SK-MEL-5 (cell line): ENCODE measurements at places on chromosomes 5 and 9. TPM values are rescaled to one million over a fixed set of nuclear protein-coding genes. Genes with fewer than 3 reads are reported as not detected.

GRCh38 chr5:179187229-179187678 is 127.1 kb downstream of the ZNF354C start:
- DNase-seq: no peak

- no peak for DNase-seq
These were observed 4.8 kb downstream of the USP20 start for GRCh38 chr9:129840034-129840433.

The ISCA1 gene
- total RNA-seq: 108 and 120 TPM in 2 replicates

GRCh38 chr5:84255315-84255714 is 129.4 kb downstream of the EDIL3 start:
- DNase-seq: peak; percentile 64

DNA sequence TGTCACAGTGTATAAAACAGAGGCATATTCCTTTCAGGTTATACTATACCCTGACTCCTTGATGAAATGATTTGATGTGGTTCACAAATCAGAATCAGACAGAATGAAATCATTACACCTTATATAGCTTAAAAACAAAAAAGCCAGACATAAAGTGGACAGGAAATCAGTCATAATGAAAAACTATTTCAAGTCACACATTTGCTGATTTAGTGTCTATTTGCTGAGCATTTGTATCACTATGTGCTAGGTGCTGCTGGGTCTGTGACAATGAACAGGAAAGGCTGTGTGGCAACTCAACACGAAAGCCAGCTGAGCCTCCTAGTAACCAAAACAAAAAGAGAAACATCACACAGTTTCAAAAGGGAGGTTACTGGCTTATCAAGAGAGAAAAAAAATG is 194.0 kb downstream of the EFNA5 start:
- DNase-seq: no peak

GRCh38 chr5:14998491-14998890 is 126.9 kb upstream of the ANKH start:
- no peak for DNase-seq

DNA sequence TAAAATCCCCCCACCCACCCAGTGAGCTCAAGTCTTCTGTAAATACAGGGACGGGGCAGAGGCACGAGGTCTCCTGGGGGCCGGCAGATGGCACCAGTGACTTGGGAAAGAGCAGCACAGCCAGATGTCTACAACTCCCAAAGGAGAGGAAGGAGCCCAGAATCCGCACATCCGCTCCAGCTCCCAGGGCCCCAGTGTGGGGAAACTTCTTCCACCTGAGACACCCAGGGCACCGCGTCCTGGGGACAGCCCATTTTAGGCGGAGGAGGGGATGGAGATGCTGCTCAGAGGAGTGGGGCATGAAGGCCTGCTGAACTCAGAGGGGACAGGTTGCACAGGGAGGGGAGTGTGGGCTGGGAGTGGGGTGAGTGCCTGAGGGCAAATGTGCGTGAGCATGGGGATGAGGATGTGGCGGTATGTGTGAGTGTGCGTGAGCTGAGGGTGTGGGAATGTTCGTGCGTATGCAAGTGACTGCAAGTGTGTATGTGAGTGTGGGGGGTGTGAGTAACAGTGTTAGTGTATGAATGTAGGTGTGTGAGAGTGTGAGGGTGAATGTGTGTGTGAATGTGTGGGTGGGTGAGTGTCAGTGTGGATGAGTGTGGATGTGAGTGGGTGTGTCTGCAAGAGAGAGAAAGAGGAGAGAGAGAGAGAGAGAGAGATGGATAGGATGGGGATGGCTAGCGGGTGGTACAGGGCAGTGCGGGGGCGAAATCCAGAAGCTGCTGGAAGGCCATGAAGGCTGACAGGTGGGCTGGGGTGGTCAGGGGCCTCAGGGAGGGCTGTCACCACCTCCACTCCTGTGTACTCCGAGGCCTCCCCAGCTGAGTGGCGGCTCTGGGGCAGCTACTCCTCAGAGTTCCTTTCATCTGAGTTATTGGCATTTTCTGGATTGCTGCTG is 63.5 kb downstream of the DUSP1 start:
- DNase-seq: peak; percentile 67

The RPP25L gene
- total RNA-seq: 35.7 and 44.8 TPM in 2 replicates

GRCh38 chr5:10297646-10298204 is 10.0 kb downstream of the CMBL start:
- DNase-seq: no peak

The CMYA5 gene
- total RNA-seq: 0.05 and 0.11 TPM in 2 replicates

The SOX30 gene
- total RNA-seq: not detected in 2 replicates

DNA sequence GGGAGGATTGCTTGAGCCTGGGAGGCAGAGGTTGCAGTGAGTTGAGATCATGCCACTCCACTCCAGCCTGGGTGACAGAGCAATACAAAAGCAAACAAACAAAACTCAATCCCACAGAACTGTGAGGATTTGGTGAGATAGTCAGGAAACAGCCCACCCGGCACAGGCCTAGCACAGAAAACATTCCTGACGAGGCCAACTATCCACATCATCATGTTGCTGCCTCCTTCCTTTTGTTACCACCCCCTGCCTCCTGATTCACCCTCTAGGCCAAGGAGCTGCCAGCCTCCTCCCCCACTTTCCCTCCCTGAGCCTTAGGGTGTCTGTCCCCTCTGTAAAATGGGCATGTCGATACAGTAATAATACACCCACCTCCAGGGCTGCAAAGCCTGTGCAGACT is 39.0 kb downstream of the STK10 start:
- no peak for DNase-seq

The FBN2 gene
- total RNA-seq: 0.34 and 0.43 TPM in 2 replicates

- no peak for DNase-seq
These were observed 721 bp upstream of the MAML1 start for GRCh38 chr5:179731791-179732411.

DNA sequence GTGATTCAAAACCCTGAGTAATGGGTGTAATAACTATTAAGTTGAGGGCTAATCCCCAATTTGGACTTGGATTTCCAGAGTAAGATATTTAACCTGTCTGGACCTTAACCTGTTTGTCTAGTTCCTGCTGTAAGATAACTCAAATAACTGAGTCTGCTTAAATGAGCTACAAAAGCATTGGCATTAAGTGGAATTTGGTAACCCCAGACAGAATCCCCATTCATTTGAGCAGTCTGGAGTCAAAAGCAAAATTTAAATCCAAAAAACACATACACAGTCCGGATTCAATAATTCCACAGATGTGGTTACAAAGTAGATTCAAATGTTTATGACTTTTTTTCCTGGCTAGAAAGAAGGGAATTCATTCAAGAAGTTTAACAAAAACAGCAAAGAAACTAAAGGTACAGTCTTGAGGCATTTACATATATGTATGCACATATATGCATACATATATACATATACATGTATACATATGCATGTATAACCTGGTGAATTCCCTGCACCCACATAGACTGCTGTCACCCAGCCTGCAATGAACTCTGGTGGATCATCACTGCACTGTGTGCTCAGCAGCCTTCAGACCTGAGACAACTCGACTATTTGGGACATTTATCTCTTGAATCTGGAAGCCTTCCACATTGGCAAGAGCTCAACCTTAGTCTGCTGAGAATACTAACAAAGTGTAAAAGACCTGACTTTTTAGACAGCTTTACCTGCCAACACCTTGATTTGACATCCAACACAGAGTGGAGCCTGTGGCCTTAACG is 205.4 kb downstream of the LURAP1L start:
- DNase-seq: no peak

The SPINK7 gene
- total RNA-seq: not detected in 2 replicates

DNA sequence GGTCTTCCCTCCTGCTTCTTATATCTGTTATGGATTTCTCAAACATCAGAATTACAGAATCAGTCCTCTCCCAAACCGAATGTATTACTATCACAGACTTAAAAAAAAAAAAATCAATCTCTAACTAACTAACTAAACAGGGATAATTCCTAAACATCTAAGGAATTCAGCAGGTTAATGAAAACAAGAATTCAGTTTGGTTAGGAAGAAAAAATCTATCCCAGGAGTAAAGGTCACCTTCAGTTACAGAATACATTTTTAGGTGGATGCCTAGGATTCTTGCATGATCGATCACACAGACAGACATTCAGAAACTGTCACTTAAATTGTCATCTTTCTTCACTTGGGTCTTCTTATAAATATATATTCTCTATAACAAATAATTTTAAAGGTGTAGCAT is 11.5 kb downstream of the PTAR1 start:
- DNase-seq: no peak

The SLC26A2 gene
- total RNA-seq: 173 and 178 TPM in 2 replicates

- no peak for DNase-seq
These were observed 347.0 kb upstream of the ADAMTSL1 start for GRCh38 chr9:18126831-18127498.

The CPLANE1 gene
- total RNA-seq: 17.3 and 23.0 TPM in 2 replicates

- no peak for DNase-seq
These were observed 30.7 kb downstream of the C6 start for GRCh38 chr5:41182666-41183065.

GRCh38 chr9:76213751-76214150 is 180.5 kb downstream of the RFK start:
- no peak for DNase-seq

The SMIM33 gene
- not detected in 2 replicates for total RNA-seq

The TXNDC8 gene
- total RNA-seq: not detected in 2 replicates

- DNase-seq: no peak
These were observed 128.4 kb downstream of the SNX18 start for GRCh38 chr5:54645882-54646355.

GRCh38 chr9:112550531-112550930 is 63.9 kb downstream of the KIAA1958 start:
- no peak for DNase-seq

DNA sequence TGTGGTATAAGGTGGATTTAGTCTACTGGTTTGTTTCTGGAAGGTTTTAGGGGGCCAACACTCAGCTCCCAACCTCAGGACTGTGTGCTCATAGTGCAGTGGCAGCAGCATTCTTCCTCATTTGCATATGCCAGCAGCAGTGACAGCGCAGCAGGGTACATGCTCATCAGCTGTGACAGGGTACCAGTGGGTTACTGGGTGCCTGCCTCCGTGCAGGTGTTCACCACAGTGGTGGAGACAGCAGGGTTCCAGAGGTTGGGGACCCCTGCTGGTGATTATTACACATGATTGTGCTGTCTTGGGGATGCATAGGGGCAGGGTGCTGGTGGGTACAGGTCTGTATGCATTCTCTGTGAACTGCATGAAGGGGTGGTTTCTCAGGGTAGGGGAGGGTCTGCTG is 45.5 kb upstream of the IFNE start:
- no peak for DNase-seq

- no peak for DNase-seq
These were observed 559 bp downstream of the ROR2 start for GRCh38 chr9:91949392-91949945.

The STC2 gene
- 0.13 and 0.43 TPM in 2 replicates for total RNA-seq

The DOCK2 gene
- 0.48 TPM in 1 of 2 replicates, not detected in the other for total RNA-seq

- peak; percentile 55 for DNase-seq
These were observed 534 bp upstream of the SAPCD2 start for GRCh38 chr9:137070906-137071275.

The NDUFS6 gene
- total RNA-seq: 88.1 and 93.4 TPM in 2 replicates

DNA sequence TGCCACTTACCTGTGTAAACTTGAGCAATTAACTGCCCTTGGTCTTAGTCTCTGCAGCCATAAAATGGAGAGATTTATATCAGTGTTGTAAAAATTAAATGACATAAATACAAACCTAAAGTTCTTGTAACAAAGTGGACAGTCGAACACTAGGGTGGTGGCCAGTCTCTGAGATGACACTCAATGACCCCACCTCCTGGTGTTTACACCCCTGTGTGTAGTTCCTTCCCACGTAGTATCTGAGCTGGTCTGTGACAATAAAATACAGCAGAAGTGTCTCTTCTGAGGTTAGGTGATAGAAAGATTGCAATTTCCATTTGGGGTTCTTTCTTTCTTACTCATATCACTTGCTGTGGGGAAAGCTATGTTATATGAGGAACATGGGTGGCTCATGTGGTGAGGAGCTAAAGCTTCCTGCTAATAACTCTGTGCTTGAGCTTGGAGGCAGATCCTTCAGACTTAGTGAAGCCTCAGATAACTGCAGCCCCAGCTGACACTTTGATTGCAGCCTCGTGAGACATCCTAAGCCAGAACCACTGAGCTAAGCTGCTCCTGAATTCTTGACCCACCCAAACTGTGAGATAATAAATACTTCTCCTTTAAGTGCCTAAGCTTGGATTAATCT is 173.4 kb upstream of the CHD1 start:
- DNase-seq: no peak

DNA sequence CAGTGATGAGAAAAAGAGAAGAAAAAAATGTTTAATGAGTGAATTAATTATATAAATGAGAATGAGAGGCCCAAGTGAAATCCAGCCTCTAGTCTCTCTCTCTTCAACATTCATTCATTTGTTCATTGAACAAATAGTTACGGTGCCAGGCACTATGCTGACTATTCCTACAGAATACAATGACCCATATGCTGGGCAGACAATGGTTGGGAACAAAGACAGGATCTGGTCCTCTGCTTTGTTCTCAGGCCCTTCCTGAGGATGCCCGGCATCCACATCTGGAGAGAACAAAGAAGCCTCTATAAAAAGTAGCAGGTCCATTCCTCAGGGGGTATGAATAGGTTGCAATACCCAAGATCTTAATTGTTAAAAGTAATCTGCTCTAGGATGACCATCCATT is 6.9 kb downstream of the ADAM19 start:
- no peak for DNase-seq
